ENCODE measurements at places on chromosomes 2 and 18. TPM values are rescaled to one million over a fixed set of nuclear protein-coding genes. Genes with fewer than 3 reads are reported as not detected.

ALPG gene
- polyA plus RNA-seq: 0.44 TPM

TMEFF2 gene
- polyA plus RNA-seq: 3.0 TPM

TMEM200C gene
- 0.92 TPM for polyA plus RNA-seq

SNRPD1 gene
- 101 TPM for polyA plus RNA-seq

SH2D6 gene
- 15.9 TPM for polyA plus RNA-seq

IL36A gene
- polyA plus RNA-seq: not detected

DNA sequence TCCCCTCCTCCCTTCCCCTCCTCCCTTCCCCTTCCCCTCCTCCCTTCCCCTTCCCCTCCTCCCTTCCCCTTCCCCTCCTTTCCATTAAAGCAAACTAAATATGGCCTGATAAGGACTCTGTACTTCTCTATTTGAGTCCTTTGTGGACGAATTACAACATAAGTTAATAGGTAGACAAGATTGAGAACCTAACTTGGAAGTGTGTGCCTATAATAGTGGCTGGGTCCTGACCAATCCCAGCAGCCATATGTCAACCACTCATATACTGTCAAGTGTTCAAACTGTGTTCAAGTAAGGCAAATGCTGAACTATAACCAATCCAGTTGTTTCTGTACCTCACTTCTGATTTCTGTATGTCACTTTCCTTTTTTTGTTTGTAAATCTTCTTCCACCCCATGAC, 97.1 kb upstream of the RBMS1 start:
- DNase-seq: no peak

DNA sequence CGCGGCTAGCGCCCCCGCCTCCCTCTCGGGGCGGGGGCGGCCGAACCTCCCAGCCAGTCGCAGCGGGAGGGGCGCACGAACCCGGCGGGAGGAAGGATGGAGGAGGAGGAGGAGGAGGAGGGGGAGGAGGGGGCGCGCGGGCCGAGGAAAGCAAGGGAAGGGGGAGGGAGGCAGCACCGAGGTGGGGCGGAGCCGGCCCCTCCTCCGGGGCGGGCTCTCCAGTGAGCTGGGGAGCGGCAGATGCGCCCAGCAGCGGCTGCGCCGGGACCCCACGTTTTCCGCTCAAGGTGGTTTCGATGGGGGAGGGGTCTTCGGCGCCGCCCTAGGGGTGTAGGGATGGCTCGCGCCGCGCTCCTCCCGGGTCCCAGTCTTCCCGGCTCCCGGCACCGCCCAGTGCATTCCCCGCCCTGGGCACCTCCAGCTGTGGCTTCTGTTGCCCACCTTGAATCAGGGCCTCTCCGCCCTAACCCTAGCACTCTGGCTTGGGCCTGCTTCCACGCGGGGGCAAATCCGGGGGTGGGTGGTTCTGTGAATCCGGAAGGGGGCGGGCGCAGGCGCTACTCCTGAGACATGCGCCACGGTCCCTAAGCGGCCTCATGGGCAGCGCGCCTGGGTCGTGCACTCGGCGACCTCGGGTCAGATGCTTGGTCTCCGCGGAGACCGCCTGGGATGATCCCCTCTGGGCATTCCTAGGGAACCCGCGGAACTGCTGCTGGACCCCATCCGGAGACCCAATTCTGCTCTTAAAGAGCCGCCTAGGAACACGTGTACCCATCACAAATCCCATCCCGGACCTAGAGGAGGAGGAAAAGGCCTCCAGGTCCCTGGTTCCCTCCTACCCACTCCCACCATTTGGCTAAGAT, at the start of gene FBXO41:
Gene FBXO41 (minus strand): TSS at position 183 of the 863 bp plus-strand sequence. CDS start 14,848 bp downstream, outside the sequence.
- peak; percentile 59 for DNase-seq

GRCh38 chr18:75036917-75037688, 171.8 kb downstream of the PTGR3 start:
- no peak for DNase-seq

- DNase-seq: peak; percentile 82
Observed at GRCh38 chr2:46666044-46666679, 186.8 kb downstream of the TMEM247 start.

- no peak for DNase-seq
Observed at GRCh38 chr2:27996156-27996922, 105.8 kb downstream of the BABAM2 start.

DNA sequence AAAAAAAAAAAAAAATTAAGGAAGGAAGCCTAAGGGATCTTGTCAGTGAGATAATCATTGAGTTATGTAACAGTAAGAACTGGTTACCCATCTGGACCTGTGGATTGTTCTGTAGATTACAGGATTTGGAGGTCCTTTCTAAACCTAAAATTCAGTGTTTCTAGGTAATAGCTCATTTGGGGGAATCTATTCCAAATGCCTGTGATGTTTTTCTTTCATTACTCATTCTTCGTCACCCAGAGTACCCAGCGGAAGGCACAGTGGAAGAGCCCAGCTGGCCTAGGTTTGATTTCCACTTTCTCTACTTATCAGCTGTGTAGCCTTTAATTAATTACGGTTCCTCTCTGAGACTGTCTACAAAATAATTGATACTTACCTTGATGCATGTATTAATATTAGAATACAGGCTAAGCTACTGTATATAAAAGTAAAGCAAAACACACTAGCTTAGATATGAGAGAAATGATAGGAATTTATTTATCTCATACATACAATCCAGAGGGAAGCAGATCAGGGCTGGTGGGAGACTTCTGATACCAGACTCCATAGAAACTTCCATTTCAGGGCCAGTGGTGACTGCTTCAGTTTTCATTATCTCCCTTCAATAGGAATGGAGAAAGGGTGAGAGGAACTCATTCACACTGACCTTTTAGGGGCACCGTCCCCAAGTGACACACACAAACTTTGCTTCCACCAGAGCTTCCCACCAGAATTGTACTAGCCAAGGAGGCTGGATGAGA, 115.8 kb upstream of the NOSTRIN start:
- DNase-seq: no peak

GRCh38 chr2:121605820-121606733, 43.2 kb downstream of the CLASP1 start:
- DNase-seq: peak; percentile 66

GRCh38 chr2:151363709-151364108, 6.3 kb downstream of the TNFAIP6 start:
- peak; percentile 24 for DNase-seq

DNA sequence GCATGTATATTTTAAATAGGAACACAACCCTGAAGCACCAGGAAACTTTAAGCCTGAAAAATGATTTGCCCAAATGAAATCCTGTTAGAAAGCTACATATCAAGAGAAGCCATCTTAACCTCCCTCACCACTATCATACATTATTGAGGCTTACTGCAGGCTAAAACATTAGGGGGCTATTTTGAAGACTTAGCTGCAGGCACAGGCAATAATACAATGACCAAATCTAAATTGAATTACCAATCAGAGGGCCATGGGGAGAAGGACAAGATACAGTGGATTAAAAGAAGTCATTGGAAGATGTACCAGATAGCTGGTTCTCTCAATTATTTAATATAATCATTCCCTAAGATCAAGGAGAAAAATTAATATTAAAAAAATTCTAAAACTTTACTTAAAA, 73.7 kb downstream of the THADA start:
- DNase-seq: no peak

GRCh38 chr2:242064364-242065250, 195.1 kb downstream of the RTP5 start:
- DNase-seq: no peak

Data from testis (tissue), 5 donors.